ENCODE measurements at places on chromosomes 2 and 18.

GRCh38 chr18:67475673-67476072, 40.8 kb downstream of the DSEL start:
- peak; percentile 75 for DNase-seq

DNA sequence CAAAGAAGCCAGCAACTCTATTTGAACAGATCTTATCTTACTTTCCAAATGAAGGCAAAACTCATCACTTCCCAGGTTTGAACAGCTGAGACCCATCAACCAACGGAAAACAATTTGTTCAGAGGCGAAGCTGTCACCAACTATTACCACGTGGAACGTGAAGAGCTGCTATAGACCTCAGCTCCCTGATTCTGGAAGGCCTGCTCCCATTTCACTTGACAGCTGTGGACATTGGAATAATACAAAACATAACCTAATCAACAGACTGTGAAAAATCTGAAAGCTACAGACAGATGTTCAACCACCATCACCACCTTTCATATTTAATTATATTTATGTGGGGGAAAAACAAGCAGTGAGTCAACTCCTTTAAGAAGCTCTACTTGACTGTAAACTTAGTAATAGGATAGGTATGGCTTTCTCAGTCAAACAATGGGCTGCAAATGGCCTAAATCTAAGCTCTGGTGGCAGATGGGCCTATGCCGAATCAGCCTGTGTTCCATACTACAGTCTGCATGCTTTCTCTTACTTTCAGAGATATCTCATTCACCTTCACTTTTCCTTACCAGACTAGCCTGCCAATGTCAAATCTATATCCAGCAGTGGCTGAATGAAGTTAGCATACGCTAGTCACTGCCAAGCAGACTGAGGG, 896.4 kb downstream of the TDRD15 start:
- peak; percentile 24 for DNase-seq

DNA sequence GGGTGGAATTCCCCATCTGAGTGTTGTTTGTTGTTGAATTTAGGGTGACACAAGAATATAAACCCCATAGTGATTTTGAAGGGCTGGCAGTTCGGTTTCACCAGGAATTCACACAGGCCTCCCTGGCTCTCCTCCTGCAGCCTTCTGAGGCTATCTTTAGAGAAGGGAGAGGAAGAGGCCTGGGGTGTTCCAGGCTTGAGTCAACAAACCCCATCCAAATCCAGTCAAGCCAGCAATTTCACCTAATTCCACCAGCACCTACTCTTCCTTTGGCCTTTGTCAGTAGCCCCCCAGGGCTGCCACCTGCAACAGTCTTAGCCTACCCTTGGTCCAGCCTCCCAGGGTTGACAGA, 32.0 kb downstream of the MARCHF4 start:
- no peak for DNase-seq

GRCh38 chr2:237708961-237709360, 81.6 kb downstream of the LRRFIP1 start:
- DNase-seq, result no peak

GRCh38 chr2:165720511-165720910, 73.5 kb downstream of the GALNT3 start:
- peak; percentile 77 for DNase-seq

DNA sequence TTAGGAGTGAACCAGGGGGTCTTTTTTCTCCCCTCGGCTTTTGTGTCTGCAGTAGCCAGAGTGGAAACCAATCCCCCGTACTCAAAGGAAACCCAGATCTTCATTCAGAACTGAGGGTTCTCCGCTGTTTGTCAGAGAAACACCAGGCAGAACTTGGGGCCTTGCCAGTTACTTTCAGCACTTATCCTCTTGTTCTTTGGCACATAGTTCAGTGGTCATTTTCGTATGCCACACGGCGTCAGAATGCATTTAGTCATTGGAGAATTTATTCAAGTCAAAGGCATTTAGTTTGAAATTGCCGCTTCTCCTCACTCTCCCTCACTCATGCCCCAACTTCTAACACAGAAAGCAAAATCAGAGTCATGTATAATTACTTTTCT, 102.9 kb downstream of the CABLES1 start:
- DNase-seq, result peak; percentile 79

DNA sequence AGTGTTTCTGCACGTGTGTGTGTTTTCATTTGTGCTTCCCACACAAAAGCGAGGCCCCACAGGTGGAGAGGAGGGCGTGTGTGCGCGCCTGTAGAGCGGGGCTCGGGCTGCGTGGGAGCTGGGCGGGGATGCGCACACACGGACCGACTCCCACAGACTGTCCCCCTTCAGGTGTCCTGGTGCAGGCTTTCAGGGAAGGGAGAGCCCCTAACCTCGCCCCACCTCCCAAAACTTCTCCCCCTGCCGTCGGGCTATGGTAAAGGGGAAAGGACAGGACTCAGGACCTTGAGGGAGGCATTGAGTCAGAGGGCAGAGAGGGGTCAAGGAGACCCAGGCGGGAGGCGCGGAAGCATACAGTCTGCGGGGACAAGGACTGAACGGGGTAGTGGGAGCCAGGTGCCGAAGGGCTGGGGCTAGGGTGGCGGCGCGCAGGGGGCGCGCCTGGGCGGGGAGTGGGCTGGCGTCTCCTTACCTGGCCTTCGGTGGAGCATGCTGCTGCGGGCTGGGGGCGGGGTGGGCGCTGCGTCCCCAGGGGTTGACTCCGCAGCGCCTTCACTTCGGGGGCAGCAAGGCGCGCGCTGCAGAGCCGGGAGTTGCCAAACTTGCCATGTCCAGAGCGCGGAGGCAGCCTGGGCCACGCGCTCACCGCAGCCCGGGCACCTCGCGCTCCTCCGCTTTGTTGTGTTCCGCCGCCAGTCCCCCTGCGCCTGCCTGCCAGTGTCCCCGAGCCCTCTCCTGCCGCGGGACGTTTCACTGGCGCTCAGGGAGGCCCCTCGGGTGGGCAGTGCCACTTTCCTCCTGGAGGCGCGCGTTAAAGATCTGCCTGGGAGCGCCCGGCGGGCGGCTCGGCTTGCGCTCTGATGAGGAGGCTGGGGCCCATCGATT, 302.0 kb downstream of the NCKAP5 start:
- DNase-seq, result peak; percentile 41

DNA sequence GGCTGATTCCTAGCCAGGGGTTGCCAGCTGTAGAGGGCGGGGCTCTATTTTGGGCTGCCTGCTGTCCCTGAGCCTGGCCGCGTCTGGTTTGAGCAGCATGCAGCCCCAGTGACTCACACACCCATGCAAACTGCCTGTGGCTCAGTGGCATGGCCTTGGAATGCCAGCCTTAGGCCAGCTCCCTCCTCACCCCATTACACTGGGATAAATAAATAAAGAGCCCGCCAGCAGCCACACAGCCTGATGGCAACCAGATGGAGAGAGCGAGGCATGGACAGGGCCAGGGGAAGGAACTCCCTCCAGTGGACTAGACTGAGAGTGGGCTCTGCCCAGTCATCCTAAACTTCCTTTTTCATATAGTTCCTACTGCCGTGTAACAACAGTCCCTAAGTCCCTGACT, 18.3 kb downstream of the NHEJ1 start:
- peak; percentile 34 for DNase-seq

DNA sequence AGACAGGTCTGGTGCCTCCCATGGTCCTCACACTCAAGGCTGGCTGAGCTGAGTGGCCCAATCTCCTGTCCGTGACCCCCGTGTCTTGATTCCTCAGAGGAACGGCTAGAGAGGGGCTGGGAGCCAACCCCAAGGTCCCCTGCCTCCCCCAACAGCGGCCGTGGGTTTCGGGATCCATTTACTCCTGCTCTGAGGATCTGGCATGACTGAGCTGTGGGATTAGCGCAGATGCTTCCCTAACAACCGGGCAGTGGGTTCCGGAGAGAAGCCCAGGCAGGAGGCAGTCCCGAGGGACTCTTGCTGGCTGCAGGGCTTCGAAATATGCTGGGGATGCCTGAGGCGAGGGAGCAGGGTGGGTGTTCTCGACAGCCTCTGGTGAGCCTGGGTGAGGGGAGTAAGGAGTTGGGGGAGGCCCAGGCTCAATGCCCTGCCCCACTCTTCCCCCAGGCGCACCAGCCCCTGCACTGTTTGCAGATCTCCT, 18.9 kb downstream of the GPR35 start:
- DNase-seq, result no peak
